ENCODE measurements at places on chromosomes 3 and 15.

- DNase-seq = no peak
These were observed 50.1 kb downstream of the CALML4 start for GRCh38 chr15:68154923-68155559.

- no peak for DNase-seq
These were observed 171.2 kb downstream of the APBA2 start for GRCh38 chr15:29056839-29057450.

GRCh38 chr15:41984622-41985021 lies 12.3 kb upstream of the EHD4 start:
- no peak for DNase-seq

DNA sequence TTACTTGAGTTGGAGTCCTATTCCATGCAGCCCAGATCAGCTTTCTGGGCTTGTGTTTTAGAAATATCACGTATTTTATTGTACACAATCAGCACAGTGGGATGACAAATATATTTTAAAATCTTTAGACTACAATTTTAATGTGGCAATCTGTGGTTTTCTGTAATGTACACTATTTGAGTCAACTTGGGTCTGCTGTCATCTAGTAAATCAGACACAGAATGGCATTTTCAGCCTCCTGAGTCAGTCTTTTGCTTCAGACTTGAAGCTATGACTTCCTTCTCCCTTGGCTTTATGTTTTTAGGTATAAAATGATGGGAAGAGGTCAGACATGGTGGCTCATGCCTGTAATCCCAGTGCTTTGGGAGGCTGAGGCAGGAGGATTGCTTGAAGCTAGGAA lies 232.1 kb downstream of the NECTIN3 start:
- DNase-seq = no peak

- no peak for DNase-seq
These were observed 19.6 kb upstream of the EPHB3 start for GRCh38 chr3:184541886-184542562.

Data from stimulated activated CD8-positive, alpha-beta memory T cell treated with anti-CD3 and anti-CD28 coated beads, Interleukin-4, amount 100 ng/mL, for 4 hours (primary cell).